ENCODE measurements at places on chromosomes 3 and 15.

DNA sequence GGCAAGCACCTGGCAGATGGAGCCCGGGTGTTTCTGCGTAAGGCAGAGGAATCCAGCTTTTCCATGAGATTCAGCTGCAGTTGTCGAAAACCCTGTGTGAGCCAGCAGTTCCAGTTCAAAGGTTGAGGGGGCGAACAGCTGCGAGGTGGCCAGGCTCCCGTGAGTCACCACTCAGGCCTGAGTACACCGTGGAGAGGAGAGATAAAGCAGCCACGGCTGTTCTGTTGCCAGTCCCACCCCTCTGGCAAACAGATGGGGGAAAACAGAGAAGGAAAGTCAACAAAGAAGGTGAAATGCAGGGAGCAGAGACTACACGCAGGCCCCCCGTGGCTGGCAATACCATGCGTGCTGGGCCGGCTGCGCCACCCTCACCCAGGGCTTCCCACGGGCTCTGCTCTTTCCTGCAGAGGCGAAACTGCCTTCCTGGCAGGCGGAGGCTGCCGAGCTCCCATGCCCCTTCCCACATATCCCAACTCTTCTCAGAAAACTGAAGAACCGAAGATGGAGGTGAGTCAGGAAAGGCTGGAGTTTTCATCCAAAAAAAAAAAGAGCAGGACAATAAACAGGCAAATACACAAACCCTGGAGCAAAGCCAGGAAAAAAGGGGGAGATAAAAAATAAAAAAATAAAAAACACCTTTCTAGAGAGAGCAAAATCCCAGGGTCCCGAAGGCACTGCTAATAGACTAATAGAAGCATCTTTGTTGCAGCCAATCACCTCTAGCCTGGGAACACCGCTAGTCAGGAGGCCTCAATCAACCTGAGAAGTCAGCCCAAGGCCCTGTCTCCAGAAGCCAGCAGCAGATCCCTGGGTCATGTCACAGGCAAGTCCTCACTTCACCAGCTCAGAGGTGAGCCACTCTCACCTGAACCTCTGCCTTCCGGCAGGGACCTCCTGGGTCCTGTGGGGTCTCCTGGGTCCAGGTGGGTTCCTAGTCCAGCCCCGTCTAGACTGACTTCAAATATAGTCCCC, 37.7 kb downstream of the FAM174B start:
- DNase-seq = no peak

DNA sequence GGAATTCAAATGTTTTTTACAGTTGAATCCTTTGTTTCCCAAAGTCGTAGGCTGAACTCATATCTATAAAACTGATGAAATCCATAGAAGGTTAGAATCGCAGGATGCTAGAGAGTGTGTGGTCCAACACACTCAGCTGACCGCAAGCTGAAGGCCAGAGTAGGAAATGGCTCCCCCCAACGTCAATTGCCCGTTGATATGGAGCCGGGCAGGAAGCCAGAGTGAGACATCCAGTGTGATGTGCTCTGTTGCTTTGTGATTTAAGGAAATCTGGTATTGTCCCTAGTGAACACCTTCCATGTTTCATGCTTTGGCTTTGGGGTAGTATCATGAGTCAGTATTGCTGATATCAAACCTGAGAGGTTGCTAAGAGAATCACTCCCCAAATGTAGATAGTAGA, 5.8 kb upstream of the MEX3B start:
- peak; percentile 22 for DNase-seq

- DNase-seq = no peak
Measured at GRCh38 chr3:13110678-13111116, 37.5 kb upstream of the IQSEC1 start.

- no peak for DNase-seq
Measured at GRCh38 chr3:187098923-187099512, 40.3 kb downstream of the RPL39L start.

GRCh38 chr3:129122412-129123011, 908 bp upstream of the RAB43 start:
- DNase-seq = peak; percentile 58

DNA sequence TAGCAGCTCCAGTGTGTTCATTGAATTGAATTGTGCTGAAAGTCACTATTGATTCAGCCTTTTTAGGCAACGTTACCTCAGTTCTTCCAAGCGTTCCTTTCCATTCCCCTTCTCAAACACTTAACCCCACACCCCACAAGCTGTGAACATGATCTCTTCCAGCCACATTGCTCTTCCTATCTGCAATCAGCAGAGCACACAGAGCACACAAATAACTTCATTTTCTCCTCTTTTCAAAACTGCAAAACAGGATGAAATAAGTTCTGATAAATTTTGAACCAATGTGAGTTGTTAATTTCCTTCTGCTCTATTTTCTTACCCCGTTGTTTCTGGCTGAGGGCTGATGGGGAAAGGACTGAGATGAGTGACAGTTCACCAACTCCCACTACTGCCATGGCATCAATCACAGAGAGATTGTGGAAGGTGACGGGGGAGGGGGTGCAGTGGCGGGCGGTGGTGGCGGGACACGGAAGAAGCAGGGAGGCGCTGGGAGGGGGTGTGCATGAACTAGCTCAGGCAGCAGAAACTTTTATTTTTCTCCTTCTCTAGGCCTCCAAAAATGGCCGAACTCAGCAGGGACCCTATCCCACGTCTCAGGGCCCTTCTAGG, 147.2 kb downstream of the SSR3 start:
- DNase-seq = no peak

- DNase-seq = no peak
Measured at GRCh38 chr15:27272427-27272826, 301.4 kb downstream of the GABRG3 start.

GRCh38 chr15:75544359-75544758, 34.8 kb downstream of the PTPN9 start:
- DNase-seq = no peak

DNA sequence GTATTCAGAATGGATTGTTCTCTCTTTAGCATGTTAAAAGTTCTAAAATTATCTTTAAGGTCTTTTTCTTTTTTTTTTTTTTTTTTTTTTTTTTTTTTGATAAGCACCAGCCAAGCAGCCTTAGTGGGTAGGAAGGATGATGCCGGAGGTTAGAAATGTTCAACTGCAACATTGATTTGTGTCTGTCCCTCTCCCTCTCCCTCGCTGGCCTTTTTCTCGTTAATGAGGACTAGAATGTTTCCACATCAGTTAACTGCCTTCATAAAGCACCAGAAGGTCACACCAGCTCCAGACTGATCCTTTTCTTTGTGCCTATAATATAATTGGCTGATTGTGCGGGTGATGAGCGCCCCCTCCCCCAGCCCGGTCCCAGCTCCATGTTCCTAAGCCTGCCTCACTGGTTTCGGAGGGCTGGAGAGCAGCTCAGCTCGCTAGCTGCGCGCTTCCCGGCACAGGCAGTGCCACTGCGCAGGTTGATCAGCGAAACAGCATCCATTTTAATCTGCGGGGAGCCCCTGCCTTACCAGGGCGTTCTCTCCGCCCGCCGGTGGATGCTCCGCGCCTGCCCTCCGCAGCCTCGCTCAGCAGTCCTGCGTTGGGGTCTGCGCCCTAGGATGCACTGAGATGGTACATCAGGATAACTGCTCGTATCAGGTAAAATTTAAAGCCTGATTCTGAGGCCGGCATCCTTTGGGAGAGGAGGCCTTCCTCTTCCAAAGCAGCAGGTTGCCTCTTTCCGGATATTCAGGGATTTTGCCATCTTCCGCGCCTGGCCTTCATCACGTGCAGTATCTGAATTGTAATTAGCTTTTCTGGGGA, 148.9 kb upstream of the IL12A start:
- DNase-seq = no peak

Measured in AG08396 (cell line).